ENCODE measurements at places on chromosomes 1 and 21. TPM values are rescaled to one million over a fixed set of nuclear protein-coding genes. Genes with fewer than 3 reads are reported as not detected.

- peak; percentile 35 for DNase-seq
Measured at GRCh38 chr1:40825435-40825788, 36.8 kb downstream of the CITED4 start.

DNA sequence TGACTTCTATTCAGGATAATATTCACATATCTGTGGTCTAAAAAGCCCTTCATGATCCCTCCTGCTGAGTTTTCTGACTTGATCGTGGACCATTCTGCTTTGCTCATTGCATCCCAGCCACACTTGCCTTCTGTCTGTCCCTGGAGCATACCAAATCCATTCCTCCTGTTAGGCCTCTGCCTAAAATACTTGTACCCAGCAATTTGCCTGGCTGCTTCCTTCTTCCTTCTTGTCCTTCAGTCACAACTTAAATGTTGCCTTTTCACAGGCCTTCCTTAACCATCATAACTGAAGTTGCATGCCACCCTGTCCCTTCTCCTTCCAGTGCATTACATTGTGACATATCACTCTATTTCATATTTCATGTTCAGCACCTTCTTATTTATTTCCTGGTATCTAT lies 4.3 kb downstream of the CR2 start:
- no peak for DNase-seq

GRCh38 chr1:215104283-215104682 lies 21.7 kb downstream of the KCNK2 start:
- DNase-seq = no peak

DNA sequence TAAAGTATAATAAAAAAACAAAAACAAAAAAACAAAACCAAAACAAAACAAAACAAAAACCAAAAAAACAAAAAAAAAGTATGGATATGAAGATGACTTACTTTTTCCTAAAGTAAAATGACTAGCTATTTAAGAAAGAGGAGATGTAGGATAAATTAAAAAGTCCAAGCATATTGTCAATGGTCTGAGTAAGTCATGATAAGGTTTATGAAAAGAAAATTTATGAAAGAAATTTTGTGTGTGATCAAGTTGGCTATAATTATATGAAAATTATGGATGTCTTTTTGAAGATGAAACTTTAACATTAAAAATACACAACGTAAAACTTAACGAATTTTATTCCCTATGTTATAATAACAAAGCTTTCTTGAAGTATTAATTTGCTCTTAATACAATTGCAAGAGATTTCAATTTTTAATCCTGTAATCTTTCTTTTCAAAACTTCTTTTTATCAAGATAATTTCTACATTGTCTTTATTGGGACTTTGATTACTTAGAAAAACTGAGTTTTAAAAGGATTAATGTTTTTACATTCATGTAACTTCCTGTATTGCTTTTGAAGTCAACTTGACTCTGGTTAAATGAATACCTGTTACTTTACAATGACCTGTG lies 200.9 kb upstream of the IVNS1ABP start:
- DNase-seq = no peak

DNA sequence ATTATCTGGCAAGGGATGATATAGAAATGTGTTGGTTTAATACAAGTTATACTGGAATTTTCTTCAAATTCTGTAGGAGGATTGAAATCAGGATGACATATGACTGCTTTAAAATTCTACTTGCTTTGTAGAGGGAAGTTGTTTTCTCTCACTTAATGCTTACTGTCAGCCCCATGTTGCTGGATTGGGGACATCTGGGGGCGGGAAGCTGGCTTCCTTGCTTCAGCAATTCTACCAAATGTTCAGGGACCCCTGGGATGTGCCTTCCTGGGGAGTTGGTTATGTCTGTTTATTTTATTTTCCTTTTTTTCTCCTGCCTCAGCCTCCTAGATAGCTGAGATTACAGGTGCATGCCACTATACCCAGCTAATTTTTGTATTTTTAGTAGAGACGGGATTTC lies 63.5 kb downstream of the CNIH3 start:
- no peak for DNase-seq

- DNase-seq = no peak
Measured at GRCh38 chr1:230109895-230110667, 43.0 kb downstream of the GALNT2 start.

DNA sequence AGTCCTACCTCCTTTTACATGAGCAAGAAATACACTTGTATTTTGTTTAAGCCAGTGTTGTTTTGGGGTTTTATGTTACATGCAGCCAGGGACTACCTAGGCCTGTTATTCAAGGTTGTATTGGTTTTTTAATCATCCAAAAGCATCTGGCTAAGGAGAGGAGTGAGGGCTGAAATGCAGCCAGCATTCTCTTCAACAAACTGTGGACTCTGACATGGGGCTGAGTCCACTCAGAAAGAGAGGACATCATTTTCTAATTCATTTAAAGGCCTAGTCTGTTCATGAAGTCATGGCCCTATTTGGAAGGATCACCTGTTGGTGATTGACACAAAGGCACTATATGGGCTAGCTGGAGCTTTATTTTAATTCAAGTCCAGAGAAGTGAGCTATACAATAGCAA lies 190.4 kb downstream of the TTLL7 start:
- no peak for DNase-seq

GRCh38 chr1:13706046-13706445 lies 6.1 kb downstream of the PRDM2 start:
- no peak for DNase-seq

DNA sequence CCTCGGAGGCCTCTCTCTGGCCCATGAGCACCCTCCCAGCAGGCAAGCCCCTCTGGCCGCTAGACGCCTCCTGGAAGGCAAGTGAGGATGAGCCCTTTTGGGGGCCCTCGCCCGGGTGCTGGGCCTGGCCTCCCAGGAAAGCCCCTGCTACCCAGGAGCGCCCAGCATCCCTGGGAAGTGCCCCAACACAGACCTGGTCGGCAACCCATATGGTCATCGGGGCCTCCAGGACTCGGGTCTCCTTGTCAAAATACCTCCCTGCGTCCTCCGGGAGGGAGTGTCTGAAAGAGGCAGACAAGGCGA lies 21.0 kb upstream of the TMEM52 start:
- DNase-seq = no peak

DNA sequence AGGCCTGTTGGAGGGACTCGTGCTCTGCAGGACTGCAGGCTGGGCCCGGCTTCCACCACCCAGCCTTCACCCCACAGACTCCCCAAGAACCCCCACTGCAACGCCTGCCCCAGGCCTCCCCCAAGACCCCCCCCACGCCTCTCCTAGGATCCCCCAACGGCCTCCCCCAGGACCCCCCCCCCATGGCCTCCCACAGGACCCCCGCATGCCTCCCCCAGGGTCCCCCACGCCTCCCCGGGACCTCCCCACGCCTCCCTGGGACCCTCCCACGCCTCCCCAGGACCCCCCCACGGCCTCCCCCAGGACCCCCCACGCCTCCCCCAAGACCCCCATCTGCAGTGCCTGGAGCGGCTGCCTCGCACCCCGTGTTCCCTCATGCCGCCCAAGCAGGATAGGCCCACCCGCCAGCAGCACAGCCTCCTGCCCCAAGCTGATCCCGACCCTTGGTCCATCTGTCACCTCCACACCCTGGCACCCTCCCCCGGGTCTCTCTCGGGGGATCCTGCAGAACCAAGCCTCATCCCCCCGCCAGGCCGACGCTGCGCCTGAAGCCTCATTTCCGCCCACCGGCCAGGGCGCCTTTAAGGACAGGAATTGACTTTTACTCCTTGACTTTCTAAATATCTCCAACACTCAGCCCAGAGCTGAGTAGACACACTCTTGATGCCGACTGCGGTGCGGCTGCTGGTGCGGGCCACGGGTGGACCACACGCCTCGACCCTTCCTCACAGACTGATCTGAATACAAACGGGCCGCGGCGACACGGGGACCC lies 14.1 kb upstream of the RNF223 start:
- no peak for DNase-seq

- no peak for DNase-seq
Measured at GRCh38 chr1:203033287-203033686, 7.0 kb downstream of the PPFIA4 start.

DNA sequence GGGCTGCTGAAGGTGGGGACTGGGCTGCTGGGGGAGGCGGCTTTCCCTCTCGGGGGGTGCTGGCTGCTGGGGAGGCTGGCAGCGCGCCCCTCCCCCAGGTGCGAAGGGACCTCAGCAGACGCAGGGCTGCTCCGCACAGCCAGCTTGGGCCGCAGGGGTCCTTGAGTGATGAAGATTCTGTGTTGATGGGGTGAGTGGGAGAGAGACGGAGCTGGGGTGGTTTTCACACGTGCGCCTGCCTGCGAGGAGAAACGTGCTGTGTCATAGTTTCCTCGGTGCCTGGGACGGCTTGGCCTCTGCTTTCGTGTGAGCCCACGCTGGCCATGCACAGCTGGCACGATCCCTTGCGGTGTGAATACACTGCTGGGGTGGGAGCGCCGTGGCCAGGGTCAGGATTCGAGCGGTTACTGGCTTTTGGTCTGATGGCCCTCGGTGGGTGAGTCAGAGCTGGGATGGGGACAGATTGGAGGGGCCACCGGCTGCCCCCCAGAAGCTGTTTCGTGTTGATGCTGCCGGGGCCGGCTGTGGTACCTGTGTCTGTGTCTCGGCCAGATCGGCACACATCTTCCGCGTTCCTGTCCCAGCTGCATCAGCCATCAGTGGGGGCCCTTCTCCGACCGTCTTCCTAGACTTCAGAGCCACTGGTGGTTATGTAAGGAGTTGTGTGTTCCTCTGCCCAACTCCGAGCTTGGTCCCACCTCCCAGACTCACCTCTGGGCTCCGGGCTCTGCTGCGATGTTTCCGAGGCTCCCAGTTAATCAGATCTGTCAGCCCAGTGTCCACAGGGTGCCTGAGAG lies 24.9 kb downstream of the PRKCZ start:
- no peak for DNase-seq

DNA sequence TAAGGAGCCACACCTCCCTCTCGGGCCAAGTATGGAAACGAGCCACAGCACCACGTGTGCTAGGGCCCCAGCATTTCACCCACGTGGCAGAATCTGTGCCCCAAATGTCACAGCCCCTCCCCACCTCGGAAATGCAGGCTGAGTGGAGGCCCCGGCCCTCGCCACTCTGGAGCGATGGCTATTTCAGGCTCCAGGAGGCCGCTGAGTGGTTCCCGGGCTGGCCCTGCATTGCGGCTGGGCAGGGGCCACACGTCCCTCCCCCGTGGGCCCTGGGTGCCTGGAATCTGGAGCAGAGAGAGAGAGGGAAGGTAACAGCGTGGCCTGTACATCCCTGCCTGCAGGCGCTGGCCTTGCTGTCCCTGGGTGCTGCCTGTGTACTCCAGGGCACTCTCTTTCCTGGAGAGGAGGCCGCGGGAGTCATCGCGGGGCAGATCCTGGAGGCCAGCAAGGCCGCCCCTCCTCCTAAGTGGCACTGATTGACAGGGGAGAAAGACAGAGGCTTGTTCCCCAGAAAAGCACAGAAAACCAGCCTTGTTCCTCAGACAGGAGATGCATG lies 68.0 kb upstream of the TRAPPC10 start:
- DNase-seq = peak; percentile 45

DNA sequence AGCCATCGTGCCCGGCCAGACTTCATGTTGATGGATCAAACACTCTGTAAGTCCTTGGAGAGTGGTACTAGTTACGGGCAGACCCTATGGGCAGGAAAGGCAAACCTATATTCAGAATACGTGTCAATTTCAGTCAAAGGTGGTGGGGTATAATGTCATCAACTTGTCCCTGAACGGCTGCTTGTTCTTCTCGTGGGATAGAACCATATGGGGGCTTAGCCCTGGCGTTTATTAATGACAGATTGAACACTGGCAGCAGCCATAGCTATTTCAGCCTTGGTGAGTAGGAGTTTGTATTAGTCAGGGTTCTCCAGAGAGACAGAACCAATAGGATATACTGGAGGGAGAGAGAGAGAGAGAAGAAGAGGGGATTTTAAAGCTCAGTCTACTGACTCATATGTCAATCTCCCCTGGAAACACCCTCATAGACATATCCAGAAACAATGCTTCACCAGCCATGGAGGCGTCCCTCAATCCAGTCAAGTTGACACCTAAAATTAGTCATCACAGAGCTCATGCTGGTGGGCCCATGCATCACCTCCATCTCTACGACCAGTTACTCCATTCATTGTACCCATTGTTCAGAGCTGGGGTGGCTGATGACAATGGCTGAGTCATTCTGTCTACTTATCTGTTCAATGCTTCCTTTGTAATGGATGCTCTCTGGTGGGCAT lies 16.1 kb upstream of the AQP10 start:
- no peak for DNase-seq

DNA sequence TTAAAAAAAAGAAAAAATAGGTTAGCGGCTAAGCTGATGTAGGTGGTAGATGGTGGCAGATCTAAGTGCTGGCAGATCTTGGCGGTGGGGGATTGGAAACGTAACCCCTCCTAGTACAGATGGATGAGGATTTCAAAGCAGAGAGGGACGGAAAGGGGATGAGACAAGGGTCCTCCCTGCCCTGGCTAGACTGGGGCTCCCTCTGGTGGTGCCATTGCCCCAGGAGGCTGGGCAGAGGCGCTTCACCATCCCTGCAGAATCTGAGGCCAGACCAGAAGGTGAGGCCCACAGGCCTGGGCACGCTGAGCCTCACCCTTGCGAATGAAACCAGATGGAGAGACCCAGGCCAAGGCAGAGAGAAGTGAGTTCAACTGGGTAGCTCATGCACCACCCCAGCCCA lies 7.0 kb upstream of the PLEKHA6 start:
- no peak for DNase-seq

DNA sequence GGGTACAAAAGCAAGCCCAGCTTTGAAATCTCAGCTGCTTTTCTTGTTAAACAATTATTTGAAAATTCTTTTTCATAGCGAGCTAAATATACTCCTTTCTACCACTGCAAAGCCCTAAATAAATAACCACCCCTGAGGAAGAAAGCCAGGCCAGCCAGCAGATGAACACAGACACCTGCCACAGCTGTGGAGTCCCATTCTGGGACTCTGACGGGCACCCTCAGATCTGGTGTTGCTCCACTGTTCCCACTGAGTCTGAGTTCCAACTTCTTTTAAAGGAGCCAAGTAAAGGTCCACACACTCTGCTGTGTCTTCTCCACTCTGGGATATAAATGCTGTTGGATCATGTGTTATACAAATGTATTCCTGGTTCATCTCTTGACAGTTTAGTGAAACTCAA lies 77.6 kb upstream of the COA6 start:
- DNase-seq = no peak

- DNase-seq = no peak
Measured at GRCh38 chr1:118987468-118988185, 516 bp downstream of the TBX15 start.

DNA sequence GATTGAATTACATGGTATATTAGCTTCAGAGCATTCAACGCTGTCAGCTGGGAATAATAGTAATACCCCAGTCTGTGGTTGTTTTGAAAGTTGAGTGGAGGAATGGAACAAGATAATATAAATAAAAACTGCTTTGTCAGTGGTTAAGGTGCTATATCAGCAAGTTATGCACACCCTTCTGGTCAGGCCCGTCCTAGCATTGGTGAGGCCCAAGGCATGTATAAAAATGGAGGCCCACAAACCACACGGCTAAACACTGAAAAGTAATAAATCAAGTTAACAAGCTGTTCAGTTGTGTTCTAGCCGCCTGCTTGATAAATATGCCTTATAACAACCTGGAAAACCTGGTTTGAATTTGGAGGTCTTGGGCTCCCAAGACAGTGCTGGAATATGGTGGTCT lies 77.4 kb downstream of the PSMG1 start:
- no peak for DNase-seq

DRAXIN gene
- total RNA-seq = not detected

FCRLB gene
- not detected for total RNA-seq

ADORA1 gene
- total RNA-seq = 2.9 TPM

ATP1B1 gene
- 310 TPM for total RNA-seq

MROH9 gene
- total RNA-seq = not detected

ERICH3 gene
- total RNA-seq = 0.40 TPM

AUNIP gene
- total RNA-seq = not detected

SRGAP2B gene
- 11.6 TPM for total RNA-seq

HSPA6 gene
- 0.75 TPM for total RNA-seq

EPHA10 gene
- total RNA-seq = 0.54 TPM

ATP1A2 gene
- total RNA-seq = 1.5 TPM

GJA8 gene
- not detected for total RNA-seq
